ENCODE measurements at places on chromosomes 5 and 9.

DNA sequence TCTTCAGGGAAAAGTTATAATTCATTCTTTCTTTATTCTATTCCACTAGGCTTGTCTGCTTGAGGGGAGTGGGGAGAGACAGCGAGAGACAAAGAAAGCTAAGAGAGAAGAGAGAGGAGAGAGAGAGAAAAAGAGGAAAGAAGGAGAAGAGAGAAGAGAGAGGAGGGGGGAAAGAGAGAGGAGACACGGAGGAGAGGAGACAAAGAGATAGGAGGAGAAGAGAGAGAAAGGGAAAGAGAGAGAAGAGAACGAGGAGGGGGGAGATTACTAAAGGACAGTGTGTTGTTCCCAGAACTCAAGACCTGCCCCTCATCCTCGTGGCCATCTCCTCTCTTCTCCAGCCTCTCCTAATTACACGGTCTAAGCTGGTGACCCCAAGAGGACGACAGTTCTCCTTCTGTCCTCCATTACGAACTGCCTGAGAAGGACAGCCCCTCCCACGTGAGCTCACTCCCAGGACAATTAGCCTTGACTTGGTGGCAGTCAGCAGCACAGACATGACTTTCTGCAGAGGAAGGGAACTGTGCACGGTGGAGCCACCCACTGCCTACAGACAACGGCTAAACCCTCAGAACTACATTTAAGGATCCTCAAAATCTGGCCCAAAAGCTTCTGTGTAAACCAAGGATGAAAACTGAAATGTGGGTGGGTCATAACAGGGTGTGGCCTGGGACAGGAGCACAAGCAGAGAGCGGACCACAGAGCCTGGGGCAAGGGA is 99.1 kb downstream of the COL23A1 start:
- no peak for DNase-seq

- DNase-seq = no peak
Observed at GRCh38 chr5:54616031-54616430, 98.5 kb downstream of the SNX18 start.

DNA sequence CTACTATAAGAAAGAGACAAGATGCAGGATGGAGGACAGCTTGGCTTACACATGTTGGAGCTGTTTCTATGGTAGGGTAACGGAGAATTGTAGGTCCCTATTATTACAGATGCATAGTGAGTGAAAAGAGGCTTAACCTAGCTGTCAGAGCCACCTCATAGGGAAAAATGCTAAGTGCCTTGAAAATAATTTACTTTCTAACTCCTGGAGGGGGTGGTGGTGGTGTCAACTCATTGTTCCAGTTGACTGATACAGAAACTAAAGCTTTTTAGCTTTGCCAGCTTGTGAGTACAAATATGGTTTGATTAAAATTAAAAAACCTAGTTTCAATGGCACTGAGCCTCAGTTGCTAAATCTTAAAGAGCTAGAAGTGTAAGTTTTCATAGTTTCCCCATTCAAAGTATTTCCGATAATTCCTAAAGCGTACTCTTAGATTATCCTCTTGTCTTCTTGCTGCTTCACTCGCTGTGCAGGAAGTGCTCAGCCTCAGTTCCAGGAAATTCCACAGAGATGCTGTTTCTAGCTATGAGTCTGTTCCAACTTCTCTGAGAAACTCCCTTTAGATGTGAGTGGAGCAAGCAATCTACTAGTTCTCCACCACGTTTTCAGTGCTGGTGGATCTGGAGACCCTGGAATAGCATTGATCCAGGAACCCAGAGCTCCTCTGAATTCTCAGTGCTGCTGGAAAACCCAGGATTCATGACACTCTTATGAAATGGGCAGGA is 265.2 kb downstream of the DMAC1 start:
- no peak for DNase-seq

DNA sequence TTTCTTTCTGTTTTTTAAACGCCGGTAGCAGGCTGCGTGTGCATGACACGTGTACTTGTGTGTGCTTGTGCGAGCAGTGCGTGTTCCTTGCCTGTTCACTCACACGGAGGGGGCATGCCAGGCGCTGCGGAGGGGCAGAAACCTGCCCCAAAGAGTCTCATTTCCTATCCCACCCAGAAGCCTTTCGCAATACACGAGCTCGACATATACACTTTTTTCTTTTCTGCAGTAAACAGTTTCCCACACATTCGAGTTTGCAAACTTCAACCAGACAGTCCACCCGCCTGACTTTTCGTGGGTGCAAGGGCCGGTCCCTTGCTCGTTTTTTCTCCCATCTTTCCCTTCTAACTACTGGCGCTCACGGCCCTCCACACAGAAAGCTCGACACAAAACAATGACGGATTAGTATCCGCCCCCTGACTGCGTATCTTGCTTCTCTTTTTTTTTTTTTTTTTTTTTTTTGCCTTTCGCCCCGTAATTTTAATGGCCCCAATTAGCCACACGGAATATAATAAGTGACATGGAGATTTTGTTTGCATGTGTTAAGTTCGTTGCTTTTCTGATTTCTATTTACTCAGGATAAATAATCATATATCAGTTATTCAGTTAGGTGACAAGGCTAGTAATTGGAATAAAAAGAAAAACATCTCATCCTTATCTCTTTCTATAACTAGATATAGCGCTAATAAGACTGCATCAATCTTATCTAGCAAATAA is 5.3 kb upstream of the OTP start:
- no peak for DNase-seq

DNA sequence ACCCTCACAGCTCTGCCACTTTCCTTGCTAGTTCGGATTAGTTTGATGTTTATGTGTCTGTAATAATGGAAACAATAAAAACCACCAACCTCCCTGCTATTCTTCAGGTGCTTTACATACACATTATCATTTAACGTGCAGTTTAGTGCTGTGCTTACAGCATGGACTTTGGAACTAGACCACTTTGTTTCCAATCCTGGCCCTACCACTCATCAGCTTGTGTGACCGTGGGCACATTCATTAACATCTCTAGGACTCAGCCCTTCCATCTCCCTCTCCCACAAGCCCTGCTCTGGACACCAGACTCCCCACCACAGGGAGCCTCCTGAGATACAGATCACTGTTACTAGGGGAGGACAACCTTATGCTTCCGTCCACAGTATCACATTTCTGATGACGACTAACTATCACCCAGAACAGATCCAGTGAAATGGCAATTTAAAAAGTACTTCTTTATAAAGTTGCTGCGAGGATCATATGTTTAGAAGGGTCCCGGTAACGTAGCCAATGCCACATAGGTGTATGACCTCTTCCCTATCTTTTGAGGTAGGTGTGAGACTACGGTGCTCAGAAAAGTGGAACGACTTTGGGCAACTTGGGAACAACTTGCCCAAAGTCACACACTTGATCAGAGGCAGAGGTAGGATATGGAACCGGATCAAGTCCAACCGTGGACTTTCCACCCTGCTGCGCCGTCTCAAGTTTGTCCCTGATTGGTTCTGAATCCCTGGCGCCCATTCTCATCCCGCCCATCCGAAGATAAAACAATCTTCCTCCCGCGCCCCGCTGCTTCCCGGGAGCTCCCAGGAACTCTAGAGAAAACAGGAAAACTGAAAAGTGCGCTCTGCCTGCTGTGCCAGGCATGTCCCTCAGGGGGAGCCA is 132.4 kb upstream of the NIPBL start:
- no peak for DNase-seq

DNA sequence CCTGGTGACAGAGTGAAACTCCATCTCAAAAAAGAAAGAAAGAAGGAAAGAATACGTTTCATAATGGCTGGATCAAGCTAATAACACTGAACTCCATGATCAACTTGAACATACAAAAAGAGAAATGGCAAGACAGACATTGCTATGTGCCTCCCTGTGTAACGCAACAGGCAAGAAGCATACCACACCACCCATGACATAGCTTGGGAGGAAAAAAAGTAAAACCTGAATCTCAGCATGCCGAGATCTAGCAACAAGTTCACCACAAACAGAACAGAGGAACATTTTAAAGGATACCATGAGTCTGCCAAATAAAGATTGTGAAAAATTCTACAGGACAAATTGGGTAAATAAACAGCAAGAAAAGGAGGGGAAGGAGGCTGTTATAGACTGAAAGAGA is 26.7 kb downstream of the HOMER1 start:
- DNase-seq = no peak

DNA sequence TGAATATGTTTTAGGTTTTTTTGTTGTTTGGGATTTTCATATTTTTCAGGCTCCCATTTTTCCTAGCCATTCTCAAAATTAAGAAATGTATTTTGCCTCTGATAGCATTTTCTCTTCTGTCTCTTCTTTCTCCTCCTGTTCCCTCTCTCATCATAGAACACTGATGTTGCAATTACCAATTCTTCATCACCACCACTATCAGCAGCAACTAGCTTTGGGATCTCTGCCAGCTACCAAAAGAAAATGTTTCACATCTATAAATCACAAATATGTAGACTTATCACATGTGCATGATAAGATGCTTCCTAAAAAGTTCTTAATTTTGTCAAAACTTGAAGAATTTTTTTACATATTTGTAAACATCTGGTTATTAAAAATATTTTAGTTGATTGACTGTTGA is 887.1 kb downstream of the MAT2B start:
- DNase-seq = no peak

- no peak for DNase-seq
Observed at GRCh38 chr9:114030364-114030763, 47.7 kb downstream of the AMBP start.

GRCh38 chr9:71620331-71620730 is 148.0 kb downstream of the CEMIP2 start:
- no peak for DNase-seq

DNA sequence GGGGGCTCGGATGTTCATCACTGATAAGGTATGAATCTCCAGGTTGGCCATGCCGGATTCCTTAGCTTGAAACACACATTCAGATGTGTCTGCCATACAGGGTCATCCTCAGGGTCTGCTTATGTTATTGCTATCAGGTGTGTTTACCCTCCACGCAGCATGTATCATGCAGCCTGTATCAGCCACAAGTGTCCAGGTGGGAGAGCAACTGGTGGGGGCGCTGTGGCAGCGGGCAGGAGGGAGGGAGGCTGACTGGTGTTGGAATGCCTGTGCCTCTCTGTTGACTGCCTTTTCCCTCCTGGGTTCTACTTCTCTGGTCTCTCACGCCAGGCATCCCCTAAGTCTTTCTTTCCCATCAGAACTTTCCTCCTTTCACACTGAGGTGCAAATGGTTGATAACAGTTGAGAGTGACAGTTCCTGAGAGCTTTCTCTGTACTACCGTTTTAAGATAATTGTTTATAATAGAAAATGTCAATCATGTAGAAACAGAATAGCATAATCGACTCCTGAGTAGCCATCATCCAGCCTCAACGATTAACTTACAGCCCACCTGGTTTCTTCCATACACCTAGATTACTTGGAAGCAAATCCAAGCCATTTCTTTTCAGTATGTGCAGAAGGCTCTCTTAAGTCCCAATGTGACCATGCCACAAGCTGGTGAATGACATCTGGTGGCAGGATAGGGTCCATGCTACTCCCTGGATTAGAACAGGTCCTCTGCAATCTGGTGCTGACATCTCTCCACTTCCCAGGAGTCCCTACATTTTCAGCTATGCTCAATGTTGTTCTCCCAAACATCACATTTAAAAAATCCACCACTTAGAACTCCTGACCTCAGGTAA is 86.6 kb downstream of the ACER2 start:
- DNase-seq = no peak

- DNase-seq = no peak
Observed at GRCh38 chr9:115137526-115137925, 19.6 kb upstream of the TNC start.

Data from stimulated activated CD4-positive, alpha-beta T cell treated with anti-CD3 and anti-CD28 coated beads, Interleukin-15, amount 100 ng/mL, for 1 hour (primary cell).